ENCODE measurements at places on chromosomes 1 and 21.

- no peak for DNase-seq
Measured at GRCh38 chr1:150409504-150410362, 45.8 kb downstream of the RPRD2 start.

DNA sequence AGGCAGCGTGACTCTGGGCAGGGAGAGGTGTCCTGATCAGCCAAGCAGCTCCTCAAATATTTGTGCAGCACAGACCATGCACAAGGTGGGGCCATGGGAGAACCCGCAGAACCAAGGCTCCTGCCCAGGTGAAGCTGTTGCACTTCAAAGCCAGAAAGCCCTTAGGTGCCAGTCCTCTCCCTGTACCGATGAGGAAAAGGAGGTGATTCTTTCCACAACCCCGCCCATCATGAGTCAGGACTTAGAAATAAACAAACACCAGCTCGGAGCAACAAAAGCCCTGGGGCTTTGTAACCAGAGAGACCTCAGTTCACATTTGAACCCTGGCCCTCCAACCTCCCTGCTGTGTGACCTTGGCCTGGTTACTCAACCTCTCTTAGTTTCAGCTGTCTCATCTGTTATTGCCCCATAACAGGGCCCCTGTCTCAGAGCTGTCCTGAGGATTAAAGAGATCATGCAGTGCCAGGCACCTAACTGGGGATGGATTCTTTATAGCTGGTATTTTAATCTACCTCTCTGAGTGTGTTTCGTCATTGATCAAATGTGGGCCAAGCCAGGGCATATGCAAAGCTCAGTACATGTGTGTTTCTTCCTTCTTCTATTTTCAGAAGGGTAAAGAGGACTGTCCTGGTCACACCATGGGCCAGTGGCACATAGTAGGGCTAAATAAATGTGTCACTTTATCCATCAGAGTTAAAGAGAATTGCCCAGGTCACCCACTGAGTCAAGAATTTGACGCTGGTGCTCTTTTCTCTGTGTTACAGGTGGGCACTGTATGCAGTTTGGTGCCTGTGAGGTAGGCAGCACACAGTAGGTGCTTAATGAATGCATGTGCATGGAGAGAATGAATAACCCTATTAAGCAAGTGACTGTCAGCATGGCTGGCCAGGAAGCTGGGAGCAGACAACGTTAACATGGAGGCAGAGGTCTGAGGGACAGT lies 1.4 kb downstream of the LDLRAD1 start:
- peak; percentile 51 for DNase-seq

DNA sequence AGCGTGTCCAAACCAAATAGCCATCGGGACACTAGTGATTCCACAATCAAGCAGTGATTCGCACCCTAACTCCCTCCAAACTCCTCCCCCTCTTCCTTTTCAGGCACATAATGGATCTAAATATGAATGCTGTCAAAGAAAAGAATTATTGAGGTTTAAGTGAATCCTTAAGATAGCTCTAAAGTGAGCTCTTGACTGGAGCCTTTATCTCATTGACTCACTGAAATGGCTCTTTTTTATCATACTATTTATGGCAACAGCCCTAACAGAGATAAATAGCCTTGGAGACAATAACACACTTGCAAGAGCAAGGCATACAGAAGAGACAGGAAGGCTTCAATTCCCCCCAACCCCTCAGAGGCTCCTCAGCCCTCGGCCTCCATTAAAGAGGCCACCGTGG lies 143.3 kb downstream of the PLXNA2 start:
- DNase-seq = no peak

DNA sequence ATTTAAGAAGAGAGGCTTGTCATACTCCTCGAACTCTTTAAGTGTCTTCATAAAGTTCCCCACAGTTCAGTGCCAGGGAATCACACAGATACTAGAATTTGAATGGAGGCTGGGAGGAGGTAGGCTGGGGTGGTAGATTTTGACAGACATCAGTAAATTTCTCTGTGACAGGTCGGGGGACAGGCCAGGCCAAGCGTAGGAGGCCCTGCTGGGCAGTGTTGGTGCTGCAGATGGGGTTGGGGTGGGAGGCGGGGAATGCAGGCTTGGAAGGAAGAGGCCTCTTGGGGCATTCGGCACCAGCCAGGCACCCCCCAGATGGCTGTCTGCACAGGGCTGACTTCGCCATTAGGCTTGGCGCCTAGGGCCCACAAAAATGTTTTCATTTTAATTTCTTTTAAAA lies 84.0 kb downstream of the MAN1C1 start:
- DNase-seq = no peak

GRCh38 chr1:153775458-153776327 lies 486 bp downstream of the SLC27A3 start:
- peak; percentile 85 for DNase-seq

GRCh38 chr1:152928671-152929070 lies 18.3 kb upstream of the SPRR5 start:
- DNase-seq = no peak

- DNase-seq = no peak
Measured at GRCh38 chr1:199898654-199899053, 128.9 kb upstream of the NR5A2 start.

DNA sequence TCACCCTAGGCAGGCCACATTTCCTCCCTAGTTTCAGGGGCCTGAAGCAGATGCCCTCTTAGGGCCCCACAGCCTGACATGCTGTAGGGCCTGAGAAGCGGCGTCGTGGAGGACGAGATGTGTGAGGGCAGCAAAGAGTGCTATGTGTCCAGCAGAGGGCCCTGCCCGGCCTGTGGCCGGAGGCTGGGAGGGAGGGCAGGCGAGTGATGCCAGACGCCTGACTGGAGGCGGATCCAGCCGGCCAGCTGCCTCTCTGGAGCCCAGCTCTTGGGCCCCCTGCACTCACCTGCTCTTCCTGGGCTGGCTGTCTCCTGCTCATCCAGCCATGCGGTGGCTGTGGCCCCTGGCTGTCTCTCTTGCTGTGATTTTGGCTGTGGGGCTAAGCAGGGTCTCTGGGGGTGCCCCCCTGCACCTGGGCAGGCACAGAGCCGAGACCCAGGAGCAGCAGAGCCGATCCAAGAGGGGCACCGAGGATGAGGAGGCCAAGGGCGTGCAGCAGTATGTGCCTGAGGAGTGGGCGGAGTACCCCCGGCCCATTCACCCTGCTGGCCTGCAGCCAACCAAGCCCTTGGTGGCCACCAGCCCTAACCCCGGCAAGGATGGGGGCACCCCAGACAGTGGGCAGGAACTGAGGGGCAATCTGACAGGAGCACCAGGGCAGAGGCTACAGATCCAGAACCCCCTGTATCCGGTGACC lies at the start of gene GPR37L1:
Gene GPR37L1, plus strand, starts transcription at position 279 of the 697 bp plus-strand sequence. Its CDS starts 47 bp downstream, at position 326.
- DNase-seq = no peak

DNA sequence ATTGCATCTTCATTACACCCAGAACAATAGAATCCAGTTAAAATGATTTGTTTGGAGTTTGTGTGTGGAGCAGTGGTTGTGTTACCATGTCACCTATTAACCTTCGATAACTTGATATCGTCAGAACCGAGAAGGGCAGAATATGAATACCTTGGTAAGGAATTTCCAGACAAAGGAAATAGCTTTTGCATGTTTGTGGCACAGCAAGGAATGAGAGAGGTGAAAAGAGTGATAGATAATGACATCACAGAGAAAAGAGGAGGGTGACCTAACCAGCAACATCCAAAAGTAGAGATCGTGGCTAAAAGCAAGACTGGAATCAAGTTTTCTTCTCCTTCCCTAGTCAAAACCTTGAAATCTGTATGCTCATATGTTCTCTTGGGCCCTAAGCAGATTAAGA lies 244.6 kb upstream of the NEGR1 start:
- no peak for DNase-seq

GRCh38 chr1:195851016-195851601 lies 757.1 kb downstream of the KCNT2 start:
- DNase-seq = no peak

DNA sequence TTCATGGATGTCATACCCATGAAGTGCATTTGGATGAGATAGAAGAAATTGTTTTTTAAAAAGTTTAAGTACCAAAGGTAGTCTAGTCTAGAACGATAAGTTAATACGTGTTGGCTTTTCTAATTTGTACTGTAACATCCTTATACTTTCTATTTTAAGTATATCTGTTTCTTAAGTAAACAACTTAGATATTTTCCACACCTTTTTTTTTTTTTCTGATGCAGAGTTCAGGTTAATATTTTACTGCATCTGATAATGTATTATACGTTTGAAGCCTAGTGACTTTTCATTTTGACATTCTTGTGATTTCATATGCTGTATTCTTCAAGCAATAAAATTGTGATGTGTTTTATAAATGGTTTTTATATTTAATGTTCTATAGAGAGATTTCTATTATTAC lies 16.5 kb downstream of the DR1 start:
- no peak for DNase-seq

GRCh38 chr1:155175927-155176371 lies 2.3 kb downstream of the TRIM46 start:
- DNase-seq = no peak

DNA sequence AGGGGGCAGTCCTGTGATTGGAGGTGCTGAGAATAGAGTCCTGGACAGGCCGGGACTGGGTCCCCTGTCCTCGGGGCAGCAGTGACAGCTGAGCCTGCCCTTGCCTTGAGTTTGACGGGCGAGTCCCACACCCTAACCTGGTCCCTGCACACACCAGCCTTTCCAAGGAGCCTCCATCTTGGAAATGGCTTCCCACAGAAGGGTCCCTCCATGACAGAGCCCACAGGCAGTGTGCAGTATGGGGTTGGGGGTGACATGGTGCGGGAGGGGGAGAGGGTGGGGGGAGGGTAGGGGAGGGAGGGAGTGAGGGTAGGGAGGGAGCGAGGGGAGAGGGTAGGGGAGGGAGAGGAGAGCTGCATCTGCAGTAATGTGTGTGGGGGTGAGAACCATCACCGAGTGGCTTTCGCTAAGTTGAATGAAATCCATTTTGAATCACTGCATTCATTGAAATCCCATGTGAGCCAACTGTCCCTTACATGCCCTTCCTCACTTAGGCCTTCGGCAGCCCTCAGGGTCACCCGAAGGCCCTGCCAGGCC lies 10.1 kb upstream of the TMEM52 start:
- DNase-seq = no peak

GRCh38 chr1:56223968-56224367 lies 355.4 kb downstream of the PLPP3 start:
- DNase-seq = no peak

DNA sequence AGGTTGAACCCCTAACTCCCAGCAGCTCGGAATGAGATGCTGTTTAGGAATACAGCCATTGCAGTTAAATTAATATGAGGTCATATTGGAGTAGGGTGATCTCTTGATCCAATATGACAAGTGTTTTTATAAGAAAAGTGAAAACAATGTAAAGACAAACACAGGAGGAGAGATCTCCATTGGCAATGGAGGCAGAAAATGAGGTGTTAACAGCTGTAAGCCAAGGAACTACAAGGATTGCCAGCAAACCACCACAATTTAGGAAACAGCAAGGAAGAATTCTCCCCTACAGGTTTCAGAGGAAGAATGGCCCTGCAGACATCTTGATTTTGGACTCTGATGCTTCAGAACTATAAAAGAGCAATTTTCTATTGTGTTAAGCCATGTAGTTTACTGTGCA lies 774.3 kb downstream of the MRPL39 start:
- no peak for DNase-seq

DNA sequence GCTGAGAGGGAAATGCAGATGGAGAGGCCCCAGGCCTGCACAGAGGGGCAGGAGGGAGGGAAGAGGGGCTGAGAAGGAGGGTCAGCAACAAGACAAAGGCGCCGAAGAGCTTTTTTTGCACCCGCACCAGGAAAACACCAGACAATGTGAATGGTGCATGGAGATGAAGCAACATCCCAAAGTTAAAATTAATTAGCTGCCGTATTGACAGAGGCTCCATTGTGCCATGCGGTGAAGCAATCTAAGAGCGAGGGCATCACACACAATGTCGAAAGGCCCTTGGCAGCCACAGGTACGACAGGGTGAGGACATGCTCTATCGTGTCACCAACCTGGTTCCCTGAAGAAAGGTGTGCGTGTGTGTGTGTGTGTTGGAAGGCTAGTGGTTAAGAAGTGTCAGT lies 41.2 kb downstream of the SSBP3 start:
- no peak for DNase-seq

DNA sequence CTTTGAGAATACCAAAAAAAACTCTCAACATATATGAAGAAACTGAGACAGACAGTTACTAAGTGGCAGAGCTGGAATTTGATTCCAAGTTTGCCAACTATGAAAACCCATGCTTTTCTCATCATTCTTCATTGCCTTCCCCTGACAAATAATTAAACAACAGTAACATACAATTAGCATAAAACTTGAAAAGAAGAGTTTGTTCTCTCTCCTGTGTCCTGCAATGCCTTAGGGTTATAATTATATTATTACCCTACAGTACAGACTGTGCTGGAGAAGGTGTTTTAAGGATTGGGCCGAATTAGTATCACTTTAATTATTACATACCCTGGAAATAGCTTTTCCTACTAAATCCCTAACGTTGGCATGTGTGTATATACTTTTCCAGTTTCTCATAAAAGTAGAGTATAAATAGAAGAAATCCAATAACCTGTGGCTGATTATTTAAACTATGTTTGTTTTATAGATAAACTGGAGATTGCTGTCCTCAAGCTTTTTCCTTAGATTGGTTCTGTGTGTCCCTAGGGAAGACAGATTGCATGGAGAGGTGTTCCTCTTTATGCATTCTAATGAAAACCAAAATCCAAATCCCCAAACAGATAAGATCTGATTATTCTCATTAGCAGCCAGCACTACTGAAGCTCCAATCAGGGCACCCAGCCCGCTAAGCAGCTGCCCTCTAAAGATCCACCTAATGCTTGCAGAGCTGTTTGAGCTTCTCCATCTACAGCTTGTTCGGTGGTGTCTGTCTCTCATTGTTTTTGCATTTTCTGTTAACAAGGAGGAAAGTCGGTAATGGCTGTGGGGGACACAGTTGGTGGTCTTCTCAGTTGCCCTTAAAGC lies 156.3 kb downstream of the TM2D1 start:
- DNase-seq = no peak

DNA sequence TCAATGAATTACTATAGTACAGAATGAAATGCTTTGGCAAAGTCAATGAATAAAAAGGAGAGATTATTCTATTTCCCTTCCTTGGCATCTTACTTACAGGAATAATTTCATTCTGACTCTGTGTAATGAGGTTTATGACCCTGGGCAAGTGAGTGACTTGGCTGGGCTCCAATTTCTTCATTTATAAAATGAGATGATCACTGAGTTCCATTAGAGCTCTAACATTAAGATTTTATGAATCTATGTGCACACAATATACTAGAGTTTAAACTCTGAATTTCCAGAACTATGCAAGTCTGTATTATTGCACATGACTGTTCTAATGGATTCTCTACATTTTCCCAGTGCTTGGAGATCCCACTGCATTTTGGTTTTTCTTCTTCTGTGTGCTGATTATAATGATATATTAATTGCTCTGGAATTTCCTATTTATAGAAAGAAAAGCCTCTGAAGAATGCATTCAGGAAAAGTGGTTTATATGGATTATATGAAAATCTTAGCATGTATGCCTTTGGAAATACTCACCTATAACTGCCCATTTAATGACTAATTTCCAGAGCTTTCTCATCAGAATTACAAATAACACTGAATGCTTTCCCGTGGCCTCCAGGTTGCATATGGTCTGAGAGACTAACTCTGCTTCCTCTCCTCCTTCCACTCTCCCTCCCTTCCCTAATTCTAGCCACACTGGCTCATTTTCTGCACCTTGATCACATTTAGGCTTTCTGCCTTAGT lies 97.4 kb upstream of the CHRM3 start:
- no peak for DNase-seq

GRCh38 chr1:169902751-169903150 lies 9.1 kb upstream of the SCYL3 start:
- DNase-seq = no peak
